ENCODE measurements at places on chromosomes 6 and 20.
A peak's percentile ranks its signal among the peaks of the same experiment; 100 is the strongest.

DNA sequence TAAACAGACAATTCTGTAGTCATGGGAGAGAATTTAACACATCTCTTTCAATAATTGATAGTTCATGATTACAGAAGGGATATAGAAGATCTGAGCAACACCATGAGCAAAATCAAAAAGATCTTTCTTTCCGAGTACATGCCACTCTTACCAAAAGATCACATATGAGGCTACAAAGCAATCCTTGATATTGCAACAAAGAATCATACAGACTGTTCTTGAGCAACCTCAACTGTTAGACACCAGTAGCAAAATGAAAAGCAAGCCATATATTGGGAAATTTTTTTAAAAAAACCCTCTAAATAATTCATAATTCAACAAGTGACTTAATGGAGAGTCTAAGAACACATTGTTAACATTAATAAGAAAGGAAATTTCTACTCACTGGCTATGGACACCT is 3.6 kb upstream of the CD83 start:
- DNase-seq = no peak

DNA sequence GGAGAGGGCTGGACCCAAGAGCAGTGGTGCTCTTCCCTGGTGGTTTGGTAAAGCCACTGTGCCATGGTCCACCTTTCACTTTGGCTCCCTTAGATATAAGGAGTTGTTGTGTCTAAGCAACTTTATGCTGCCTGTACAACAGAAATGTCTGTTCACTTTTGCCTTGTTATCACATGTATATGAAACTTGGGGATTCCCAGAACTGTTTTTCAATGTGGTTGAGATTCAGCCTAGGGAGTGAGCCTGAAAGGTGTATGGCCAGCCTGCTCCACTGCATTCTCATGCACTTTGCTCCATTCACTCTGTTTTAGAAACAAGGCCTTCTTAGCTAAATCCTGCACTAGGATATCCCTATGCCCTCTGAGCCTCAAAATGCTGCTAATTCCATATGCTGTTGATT is 234.5 kb upstream of the THEMIS start:
- no peak for DNase-seq

DNA sequence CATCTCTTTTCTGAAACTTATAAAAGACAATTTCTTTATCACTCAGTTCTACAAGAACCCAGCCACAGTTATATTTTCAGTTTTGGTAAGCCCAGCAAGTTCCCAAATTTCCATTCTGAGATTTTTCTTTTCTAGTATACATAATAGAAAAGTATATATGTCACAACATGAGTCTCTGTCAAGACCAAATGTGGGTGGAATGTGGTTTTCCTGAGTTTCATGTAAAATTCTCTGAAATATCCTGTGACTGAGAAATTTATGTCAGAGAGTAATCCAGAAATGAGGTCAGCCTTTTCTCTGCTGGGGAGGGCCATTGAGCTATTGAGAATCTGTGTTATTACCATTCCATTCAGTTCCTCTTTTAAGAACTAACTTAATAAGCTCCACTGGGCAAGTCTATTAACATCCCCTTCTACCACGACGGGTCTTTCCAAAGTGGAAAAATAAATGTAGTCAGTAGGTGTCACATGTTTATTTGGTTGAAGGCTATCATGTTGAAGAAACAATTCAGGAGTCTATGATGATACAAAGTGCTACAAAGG is 100.7 kb upstream of the HMGN3 start:
- no peak for DNase-seq

- no peak for DNase-seq
Measured at GRCh38 chr20:8078528-8078914, 53.5 kb upstream of the PLCB1 start.

- no peak for DNase-seq
Measured at GRCh38 chr6:129709196-129709768, 695 bp downstream of the ARHGAP18 start.

DNA sequence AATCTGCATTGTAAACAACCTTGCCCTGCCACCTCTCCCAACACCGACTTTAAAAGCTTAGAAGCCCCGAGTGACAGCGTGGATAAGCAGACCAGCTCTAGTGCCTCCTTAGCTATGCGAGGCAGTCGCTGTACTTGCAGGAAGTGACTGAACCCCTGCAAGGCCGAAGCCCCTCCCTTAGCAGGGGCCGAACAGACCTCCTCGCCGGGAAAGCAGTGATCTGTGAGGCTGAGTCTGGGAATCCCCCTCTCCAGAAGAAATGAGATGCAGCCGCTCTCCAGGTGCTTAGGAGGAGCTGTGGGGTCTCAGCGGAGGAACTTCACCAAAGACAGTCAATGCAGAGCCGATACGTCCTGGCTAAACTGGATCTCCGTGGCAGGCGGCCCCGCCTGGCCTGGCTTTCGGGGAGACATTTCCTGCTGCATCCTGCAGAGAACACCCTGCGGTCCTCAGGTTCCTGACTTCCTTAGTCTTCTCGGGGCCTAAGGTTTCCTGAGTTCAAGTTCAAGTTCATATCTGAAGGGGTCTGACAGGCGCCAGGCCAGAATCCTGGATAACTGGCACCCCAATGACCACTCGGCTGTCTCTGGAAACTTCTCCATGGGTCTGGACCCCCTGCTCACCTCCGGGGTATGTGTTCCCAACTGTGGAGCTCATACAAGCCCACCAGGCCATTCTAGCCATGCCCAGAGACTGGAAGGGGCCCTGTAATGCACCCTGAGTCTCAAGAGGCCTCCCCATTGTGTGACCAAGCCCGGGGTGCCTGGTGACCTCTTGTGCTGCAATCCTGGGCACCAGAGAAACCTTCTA is 20.4 kb upstream of the FRMD1 start:
- DNase-seq = no peak

GRCh38 chr6:111267764-111268333 is 180.5 kb downstream of the SLC16A10 start:
- DNase-seq = no peak

DNA sequence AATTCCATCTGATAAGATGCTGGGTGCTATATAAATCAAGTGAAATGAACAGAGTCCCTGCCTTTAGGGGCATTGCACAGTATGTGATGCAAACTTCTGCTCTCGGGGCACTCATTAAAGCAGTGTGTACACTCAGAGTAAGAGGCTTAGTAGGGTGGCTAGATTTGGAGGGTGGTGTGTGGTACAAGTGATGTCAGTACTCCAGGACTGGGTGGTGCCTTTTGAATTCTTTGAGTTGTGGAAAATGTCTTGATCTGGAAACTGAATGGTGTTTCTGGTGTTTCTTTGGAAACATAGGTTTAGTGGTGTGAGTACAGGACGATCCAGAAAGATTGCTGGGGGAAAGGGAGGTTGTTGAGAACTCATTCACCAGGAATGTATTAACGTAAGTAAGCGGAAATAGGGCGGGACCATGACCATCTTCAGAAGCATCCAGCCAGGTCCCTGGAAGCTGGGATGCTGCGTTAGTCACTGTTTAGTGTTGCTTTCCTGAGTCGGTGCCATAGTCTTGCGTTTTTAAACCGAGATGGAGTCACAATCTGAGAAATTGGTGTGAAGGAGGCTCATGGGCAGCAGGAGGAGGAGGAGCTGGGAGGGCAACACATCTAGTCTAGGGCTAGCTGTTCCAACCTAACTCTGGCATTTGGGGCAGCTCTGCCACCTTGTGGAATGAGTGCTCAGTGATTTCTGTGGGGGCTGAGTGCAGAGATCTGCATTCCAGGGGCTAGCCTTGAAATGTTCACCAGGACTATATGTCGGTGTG is 70.3 kb downstream of the SCAND1 start:
- peak; percentile 18 for DNase-seq

GRCh38 chr6:54060286-54060685 is 51.0 kb upstream of the MLIP start:
- no peak for DNase-seq

GRCh38 chr20:57124800-57125517 is 141.5 kb downstream of the BMP7 start:
- no peak for DNase-seq

- no peak for DNase-seq
Measured at GRCh38 chr6:167056370-167056769, 57.2 kb downstream of the CEP43 start.

- no peak for DNase-seq
Measured at GRCh38 chr6:8174571-8174970, 72.2 kb upstream of the EEF1E1 start.

GRCh38 chr6:62612471-62612870 is 326.4 kb upstream of the KHDRBS2 start:
- DNase-seq = no peak
